CD8-positive, alpha-beta memory T cell (primary cell): ENCODE measurements at places on chromosomes 2 and 18. TPM values are rescaled to one million over a fixed set of nuclear protein-coding genes. Genes with fewer than 3 reads are reported as not detected.
A peak's percentile ranks its signal among the peaks of the same experiment; 100 is the strongest.

GRCh38 chr2:224711859-224712665, 4.1 kb downstream of the CCDC195 start:
- no peaks in the 10 kb centered on the region for H3K27me3 ChIP-seq
- no peak overlapping the region for H3K27ac ChIP-seq
- no peaks in the 10 kb centered on the region for H3K36me3 ChIP-seq
- no peaks in the 10 kb centered on the region for H3K4me1 ChIP-seq
- H3K4me3 ChIP-seq: no peak overlapping the region
- DNase-seq: no peak

DNA sequence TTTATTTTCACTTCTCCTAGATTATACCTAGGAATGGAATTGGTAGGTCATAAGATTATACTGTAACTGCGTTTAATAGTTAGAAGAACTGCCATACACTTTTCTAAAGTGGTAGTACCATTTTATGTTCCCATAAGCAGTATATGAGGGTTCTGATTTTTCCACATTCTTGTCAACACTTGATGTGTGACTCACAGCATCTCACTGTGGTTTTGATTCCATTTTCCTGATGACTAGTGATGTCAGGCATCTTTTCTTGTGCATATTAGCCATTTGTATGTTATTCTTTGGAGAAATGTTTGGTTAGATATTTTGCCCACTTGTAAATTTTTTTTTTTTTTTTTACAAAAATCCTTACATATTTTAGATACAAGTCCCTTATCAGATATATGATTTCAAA, 2.3 kb downstream of the DCAF17 start:
- no peak overlapping the region for H3K4me3 ChIP-seq
- peaks cover 23% of the 10 kb centered on the region for H3K36me3 ChIP-seq
- no peak for DNase-seq
- no peaks in the 10 kb centered on the region for H3K27me3 ChIP-seq
- H3K4me1 ChIP-seq: peaks cover 18% of the 10 kb centered on the region

- H3K36me3 ChIP-seq: no peaks in the 10 kb centered on the region
- peaks cover 12% of the 10 kb centered on the region for H3K4me1 ChIP-seq
- H3K27ac ChIP-seq: no peak overlapping the region
Observed at GRCh38 chr2:7867867-7868266, 814.0 kb upstream of the ID2 start.

DNA sequence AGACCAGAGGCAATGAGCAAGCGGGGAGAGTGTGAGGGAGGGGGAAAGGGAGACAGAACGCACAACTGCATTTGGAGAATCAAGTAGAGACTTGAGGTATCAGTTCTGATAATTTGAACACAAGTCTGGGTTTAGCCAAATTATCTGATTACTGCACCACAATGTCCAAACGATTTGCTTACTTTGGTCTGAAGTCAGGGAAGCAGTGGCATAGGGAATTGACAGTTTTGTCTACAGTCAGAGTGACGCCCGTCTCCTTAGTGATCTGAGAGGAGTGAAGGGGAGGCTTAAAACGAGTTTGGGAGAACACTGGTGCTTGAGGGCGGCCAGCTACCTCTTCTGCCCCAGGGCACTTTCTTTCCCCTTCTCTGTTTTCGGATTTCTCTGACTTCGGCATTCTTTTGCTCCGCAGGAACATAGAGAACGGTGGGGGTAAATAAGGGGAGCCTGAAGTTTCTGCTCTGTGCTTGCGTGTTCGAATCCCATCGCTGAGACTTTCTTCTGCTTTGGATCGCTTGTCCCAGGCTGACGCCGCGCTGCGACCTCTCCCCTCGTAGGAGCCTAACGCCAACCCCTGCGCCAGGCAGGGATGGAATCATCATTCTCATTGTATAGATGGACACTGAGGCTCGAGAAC, 2.9 kb upstream of the DLX2 start:
- H3K4me1 ChIP-seq: peaks cover 39% of the 10 kb centered on the region
- peak; percentile 16 for DNase-seq
- H3K4me3 ChIP-seq: no peak overlapping the region
- H3K36me3 ChIP-seq: no peaks in the 10 kb centered on the region
- H3K27ac ChIP-seq: no peak overlapping the region

DNA sequence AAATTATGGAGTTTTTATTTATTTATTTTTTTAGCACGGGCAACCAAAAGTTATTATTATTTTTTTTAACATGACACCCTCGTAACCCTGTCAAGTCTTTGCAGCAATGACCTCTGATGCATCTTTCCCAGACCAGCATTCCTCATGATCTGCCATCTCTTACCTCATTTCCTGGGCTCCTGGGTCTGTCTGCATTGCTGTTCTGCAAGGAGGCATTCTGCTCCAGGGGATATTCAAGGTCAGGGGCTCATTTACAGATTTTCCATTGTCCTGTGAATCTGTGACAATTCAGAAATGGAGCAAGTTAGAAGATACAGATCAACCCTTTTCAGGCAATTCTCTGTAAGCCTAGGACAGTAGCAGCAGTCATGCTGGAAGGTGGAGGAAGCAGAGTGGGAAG, 43.0 kb downstream of the NGEF start:
- no peak overlapping the region for H3K4me3 ChIP-seq
- no peak overlapping the region for H3K27ac ChIP-seq
- H3K36me3 ChIP-seq: no peaks in the 10 kb centered on the region
- no peaks in the 10 kb centered on the region for H3K4me1 ChIP-seq

DNA sequence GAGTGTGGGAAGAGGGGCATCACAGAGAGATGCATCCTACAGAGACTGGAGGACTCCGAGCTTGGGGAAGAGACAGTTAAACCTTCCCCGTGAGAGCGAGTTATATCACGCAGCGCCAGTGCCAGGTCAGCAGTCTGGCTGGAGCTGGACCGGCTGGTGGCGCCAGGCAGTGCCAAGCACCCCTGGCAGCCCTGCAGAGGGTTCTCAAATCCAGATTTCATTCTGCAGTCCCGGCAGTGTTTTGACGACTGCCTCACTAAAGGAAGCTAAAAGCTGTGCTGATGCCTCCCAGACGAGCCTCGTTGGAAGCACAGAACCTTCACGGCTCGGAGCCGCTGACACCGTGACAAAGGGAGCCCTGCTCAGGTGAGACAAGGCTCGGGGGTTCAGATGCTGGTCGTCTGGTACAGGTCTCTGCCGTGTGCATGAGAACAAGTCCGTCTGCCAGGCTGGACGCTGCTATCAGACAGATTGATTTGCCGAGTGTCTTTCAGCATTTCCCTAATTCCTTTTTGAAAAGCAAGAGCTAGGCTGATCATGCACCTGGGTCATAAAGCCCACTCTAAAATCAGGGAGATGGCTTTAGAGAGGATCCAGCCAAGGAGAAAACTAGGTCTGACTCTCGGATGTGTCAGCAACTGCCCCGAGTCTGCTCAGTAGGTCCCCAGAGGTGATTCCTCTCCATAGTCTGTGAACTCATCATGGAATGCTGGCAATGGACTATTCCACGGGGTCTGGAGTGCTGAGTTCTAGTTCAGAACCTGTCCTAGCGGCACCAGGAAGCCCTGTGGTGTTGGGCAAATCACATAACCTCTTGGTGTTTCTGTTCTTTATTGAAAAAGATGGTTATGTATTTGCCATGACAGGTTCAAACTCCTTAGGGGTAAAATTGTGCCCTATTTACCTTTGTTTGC, 240.6 kb downstream of the SOX11 start:
- no peaks in the 10 kb centered on the region for H3K36me3 ChIP-seq
- H3K27ac ChIP-seq: no peak overlapping the region
- H3K27me3 ChIP-seq: no peaks in the 10 kb centered on the region
- H3K4me1 ChIP-seq: no peaks in the 10 kb centered on the region
- H3K4me3 ChIP-seq: no peak overlapping the region

DNA sequence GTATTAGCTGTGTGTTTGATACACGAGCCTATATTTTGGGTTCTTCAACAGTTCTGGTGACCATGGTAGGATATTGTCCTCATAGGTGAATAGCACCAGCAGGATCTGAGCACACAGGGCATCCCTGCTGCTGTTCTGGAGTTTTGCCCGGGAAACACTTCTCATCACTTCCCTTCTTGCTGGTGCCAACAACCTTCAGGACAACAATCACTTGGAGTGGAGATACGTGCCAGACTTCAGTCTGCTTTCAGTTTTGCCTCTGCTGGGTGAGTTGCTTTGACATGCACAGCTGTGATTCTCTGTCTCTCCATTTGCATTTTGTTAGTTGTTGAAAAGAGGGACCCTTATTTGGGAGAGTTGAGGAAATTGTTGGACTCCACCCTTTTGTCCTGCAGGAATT, 1347.2 kb upstream of the DDX18 start:
- H3K36me3 ChIP-seq: no peaks in the 10 kb centered on the region
- DNase-seq: no peak
- no peaks in the 10 kb centered on the region for H3K4me1 ChIP-seq
- H3K27ac ChIP-seq: no peak overlapping the region

GRCh38 chr18:48778344-48779011, 172.3 kb downstream of the SMAD7 start:
- H3K27me3 ChIP-seq: no peaks in the 10 kb centered on the region
- H3K4me3 ChIP-seq: no peak overlapping the region
- no peak overlapping the region for H3K27ac ChIP-seq
- DNase-seq: no peak
- H3K36me3 ChIP-seq: no peaks in the 10 kb centered on the region

DNA sequence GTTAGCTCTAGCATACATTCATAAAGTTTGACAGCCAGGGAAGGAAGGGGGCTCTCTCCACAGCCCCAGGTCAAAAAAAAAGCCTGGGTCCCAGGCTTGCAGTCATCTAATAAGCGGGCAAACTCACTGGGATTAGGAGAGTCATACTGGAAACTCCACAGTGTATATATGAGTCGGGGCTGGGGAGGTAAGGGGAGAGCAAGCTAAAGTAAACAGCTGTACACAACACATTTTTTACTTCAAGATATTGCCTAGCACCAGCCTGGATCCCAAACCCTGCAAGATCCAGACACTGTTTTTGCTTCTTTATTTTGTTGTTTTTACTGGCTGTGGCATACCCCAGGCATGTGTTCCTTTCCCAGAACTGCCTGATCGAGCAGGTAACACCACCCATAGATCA, 291.3 kb upstream of the TANK start:
- DNase-seq: no peak
- no peak overlapping the region for H3K27ac ChIP-seq
- H3K27me3 ChIP-seq: no peaks in the 10 kb centered on the region
- H3K4me1 ChIP-seq: no peaks in the 10 kb centered on the region
- H3K36me3 ChIP-seq: no peaks in the 10 kb centered on the region
- H3K4me3 ChIP-seq: no peak overlapping the region

GRCh38 chr2:98149333-98149697, 62.3 kb downstream of the VWA3B start:
- no peak overlapping the region for H3K4me3 ChIP-seq
- DNase-seq: no peak

DNA sequence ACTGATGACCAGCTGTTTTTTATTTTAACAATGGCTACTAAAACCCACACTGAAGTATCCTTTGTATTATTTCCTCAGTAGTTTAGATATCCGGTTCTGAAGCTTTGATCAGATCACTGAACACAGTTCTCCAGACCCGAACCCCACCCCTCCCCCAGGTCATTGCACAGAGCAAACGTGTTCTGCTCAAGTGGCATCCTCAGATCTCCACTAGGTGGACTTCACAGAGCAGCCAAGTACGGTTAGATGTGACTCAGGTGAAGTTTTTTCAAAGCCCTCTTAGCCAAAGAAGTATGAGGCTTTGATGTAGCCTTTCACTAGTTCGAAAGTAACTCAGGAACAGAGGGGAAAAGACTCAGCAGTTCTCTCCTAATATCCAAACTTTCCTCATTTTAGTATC, 142.7 kb upstream of the NRP2 start:
- no peaks in the 10 kb centered on the region for H3K27me3 ChIP-seq
- DNase-seq: no peak
- H3K27ac ChIP-seq: no peak overlapping the region
- H3K4me1 ChIP-seq: peaks cover 10% of the 10 kb centered on the region
- H3K4me3 ChIP-seq: no peak overlapping the region

GRCh38 chr2:210503001-210503623, 26.6 kb upstream of the LANCL1 start:
- no peak overlapping the region for H3K4me3 ChIP-seq
- peaks cover 4% of the 10 kb centered on the region for H3K4me1 ChIP-seq
- no peak overlapping the region for H3K27ac ChIP-seq
- no peaks in the 10 kb centered on the region for H3K36me3 ChIP-seq
- peak; percentile 3 for DNase-seq

- no peak for DNase-seq
- H3K27ac ChIP-seq: no peak overlapping the region
- H3K27me3 ChIP-seq: no peaks in the 10 kb centered on the region
- H3K36me3 ChIP-seq: no peaks in the 10 kb centered on the region
- no peak overlapping the region for H3K4me3 ChIP-seq
Observed at GRCh38 chr18:58216071-58216481, 172.1 kb downstream of the NEDD4L start.

DNA sequence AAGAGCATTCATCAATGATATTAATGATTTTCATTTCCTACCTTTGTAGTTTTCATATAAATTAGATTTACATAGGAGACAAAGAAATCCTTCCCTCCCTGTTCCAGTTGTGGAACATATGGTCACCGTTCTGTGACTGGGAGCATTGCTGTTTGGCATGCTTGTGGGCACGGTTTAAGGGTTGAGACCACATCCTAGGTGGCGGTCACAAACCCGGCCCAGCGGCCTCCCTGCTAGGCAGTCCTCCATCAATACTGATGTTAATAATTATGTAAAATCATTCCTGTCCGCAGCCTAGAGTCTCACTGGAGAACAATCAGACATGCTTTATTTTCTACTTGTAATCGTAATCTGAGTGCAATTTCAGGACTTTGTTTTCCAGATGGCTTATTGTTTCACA, 117.9 kb downstream of the AGAP1 start:
- no peak overlapping the region for H3K4me3 ChIP-seq
- no peaks in the 10 kb centered on the region for H3K36me3 ChIP-seq
- no peaks in the 10 kb centered on the region for H3K4me1 ChIP-seq
- H3K27me3 ChIP-seq: no peaks in the 10 kb centered on the region

- no peak overlapping the region for H3K4me3 ChIP-seq
- H3K4me1 ChIP-seq: no peaks in the 10 kb centered on the region
- H3K27ac ChIP-seq: no peak overlapping the region
- no peaks in the 10 kb centered on the region for H3K36me3 ChIP-seq
Observed at GRCh38 chr2:215598376-215598975, 162.6 kb upstream of the FN1 start.

DNA sequence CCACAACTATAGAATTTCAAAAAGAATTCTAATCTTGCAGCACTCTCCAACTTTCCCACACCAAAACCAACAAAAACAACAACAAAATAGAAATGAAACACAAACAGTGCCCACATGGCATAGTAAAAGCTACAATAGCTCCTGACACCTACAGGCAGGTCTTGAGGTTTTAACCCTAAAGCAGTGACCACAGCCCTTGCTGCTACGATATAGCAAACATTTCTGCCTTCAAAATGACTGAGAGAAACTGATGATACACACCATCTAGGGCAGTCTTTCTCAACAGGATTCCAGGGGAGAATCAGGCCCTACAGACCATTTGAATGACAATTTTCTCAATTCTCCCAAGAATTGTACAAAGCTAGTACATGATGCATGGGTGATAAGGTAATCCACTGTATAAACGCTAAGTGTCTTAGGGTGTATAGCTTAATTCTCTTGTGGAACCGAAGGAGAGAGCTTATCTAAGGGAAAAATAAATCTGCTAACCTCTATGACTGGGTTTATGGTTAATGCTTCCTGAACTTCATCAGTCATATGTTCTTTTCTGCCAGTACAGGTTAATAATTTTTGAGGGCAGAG, 46.5 kb downstream of the TRAK2 start:
- no peaks in the 10 kb centered on the region for H3K27me3 ChIP-seq
- H3K27ac ChIP-seq: peak overlapping the region; percentile 1
- no peak overlapping the region for H3K4me3 ChIP-seq
- DNase-seq: no peak
- H3K4me1 ChIP-seq: peaks cover 19% of the 10 kb centered on the region

Gene CYP1B1
- 19.4 TPM for total RNA-seq

Gene PLEKHH2
- 0.49 TPM for total RNA-seq

Gene KCTD1
- total RNA-seq: 3.5 TPM

Gene RGPD4
- total RNA-seq: 0.72 TPM

Gene PARD3B
- total RNA-seq: 0.26 TPM

Gene PER2
- 14.2 TPM for total RNA-seq

Gene ASXL3
- not detected for total RNA-seq
